Osteocyte (in vitro differentiated cells): ENCODE measurements at places on chromosomes 2 and 18. TPM values are rescaled to one million over a fixed set of nuclear protein-coding genes. Genes with fewer than 3 reads are reported as not detected.

Gene FLACC1
- 1.6 and 2.1 TPM in 2 replicates for total RNA-seq

Gene FAM98A
- total RNA-seq, result 58.6 and 66.8 TPM in 2 replicates

Gene IL1RL2
- total RNA-seq, result 0.21 TPM in 1 of 2 replicates, not detected in the other

Gene GRB14
- 0.83 and 2.5 TPM in 2 replicates for total RNA-seq

Gene CPO
- not detected in 2 replicates for total RNA-seq

Gene DCC
- total RNA-seq, result 0.24 and 0.39 TPM in 2 replicates

Gene SPHKAP
- not detected in 2 replicates for total RNA-seq

- no peak overlapping the region for H3K27ac ChIP-seq
- no peaks in the 10 kb centered on the region for H3K36me3 ChIP-seq
- H3K4me1 ChIP-seq, result no peaks in the 10 kb centered on the region
- no peak overlapping the region for H3K4me3 ChIP-seq
Measured at GRCh38 chr2:119407430-119408220, 24.0 kb upstream of the TMEM37 start.

DNA sequence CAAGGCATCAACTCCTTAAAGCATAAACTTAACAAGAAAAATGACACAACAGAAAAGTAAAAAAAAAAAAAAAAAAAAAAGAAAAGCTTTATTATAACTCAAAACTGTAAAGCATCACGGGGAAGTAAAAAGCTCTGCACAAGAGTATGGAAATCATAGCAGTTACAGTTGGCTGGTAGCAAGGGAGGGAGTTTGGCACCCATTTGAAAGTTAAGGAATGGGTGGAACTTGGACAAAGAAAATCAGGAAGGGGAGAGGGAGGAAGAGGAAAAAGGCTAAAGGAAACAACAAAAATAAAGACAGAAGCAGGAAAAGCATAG lies 8.6 kb downstream of the KLF7 start:
- peaks cover 92% of the 10 kb centered on the region for H3K4me1 ChIP-seq
- no peak for DNase-seq
- no peak overlapping the region for H3K27ac ChIP-seq
- H3K27me3 ChIP-seq, result no peaks in the 10 kb centered on the region

- H3K36me3 ChIP-seq, result no peaks in the 10 kb centered on the region
- H3K27ac ChIP-seq, result no peak overlapping the region
- DNase-seq, result no peak
- no peak overlapping the region for H3K4me3 ChIP-seq
- H3K27me3 ChIP-seq, result peaks cover 42% of the 10 kb centered on the region
- H3K4me1 ChIP-seq, result no peaks in the 10 kb centered on the region
Measured at GRCh38 chr2:161250864-161251436, 57.3 kb upstream of the PSMD14 start.

DNA sequence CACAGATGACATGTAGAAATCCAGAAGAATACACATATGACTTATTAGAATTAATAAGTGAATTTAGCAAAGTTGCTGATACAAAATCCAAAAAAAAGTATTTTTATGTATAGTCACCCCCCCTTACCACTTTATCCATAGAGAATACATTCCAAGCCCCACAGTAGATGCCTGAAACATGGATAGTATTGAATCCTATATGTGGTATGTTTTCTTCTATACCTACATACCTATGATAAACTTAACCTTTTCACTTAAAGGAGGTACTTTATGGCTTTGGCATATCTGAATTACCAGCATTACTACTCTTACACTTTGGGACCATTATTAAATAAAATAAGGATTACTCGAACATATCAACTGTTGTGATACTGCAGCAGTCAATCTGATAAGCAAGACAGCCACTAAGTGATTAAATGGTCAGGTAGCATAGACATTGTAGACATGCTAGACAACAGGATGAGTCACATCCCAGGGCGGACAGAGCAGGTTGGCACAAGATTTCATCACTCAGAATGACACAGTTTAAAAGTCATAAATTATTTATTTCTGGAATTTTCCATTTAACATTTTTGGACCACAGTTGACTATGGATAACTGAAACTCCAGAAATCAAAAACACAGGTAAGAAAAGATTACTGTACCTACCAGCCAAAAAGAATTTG lies 208.2 kb upstream of the CHAC2 start:
- DNase-seq, result no peak
- H3K36me3 ChIP-seq, result no peaks in the 10 kb centered on the region
- no peaks in the 10 kb centered on the region for H3K4me1 ChIP-seq
- H3K4me3 ChIP-seq, result no peak overlapping the region

DNA sequence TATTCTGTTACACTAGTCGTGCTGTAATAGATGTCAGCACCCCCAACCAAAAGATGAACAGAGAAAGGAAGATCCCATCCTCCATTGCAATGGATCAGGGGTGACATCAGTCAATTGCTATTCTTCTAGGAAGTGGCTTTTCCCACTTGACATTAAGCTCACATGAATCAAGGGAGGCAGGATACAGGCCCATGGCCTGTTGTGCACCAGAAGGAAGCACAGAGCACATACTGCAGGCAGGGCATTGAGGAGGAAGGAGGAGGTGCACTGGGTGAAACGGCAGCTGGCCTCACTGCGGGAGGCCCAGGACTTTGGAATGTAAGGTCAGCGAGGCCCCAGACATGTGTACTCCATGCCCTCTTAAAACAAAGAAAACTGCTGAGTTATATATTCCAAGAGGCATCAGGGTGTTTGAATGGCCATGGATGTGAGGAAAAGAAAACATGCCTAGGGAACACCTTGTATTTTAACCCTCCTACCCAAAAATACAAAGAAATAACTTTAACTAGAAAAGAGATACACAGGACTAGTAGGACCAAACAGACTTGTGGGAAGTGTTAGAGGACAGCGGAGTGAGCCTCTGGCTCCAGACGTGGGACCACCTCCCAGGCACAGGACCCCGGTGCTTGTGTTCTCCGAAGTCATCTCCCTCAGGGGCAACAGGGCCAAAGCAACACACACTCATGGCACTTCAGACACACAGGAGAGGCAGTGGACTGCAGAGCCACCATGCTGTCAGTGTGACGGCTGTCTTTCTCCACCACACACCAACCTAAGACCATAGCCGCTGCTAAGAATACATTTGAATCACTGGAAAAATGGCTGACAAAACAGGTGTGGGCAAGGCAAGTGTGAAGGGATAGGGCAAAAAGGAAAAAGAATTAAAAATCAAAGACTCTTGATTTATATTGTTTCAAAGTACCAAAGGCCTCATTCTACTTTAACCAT lies 51.4 kb upstream of the RIOK3 start:
- no peak for DNase-seq
- peak overlapping the region; percentile 82 for H3K27ac ChIP-seq
- peaks cover 44% of the 10 kb centered on the region for H3K4me1 ChIP-seq
- H3K36me3 ChIP-seq, result peaks cover 6% of the 10 kb centered on the region

DNA sequence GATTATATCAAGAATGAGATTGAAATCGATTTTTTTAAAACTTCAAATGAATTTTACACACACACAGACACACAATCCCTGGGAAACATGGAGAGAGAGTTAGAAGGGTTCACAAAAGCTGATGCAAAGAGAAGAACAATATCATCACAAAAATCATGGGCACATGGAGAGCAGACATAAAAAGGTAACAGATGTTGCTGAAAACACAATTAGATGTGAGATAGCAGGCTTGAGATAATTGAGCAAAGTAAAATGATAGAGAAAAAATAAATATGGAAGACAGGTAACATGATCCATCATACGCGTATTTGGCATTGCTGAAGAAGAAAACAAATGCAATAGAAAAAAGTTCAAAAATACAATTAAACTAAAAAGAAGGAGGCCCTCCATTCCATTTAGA lies 11.6 kb upstream of the B4GALT6 start:
- peaks cover 1% of the 10 kb centered on the region for H3K36me3 ChIP-seq
- no peak overlapping the region for H3K4me3 ChIP-seq
- no peak for DNase-seq
- no peaks in the 10 kb centered on the region for H3K4me1 ChIP-seq
- no peak overlapping the region for H3K27ac ChIP-seq
- peaks cover 19% of the 10 kb centered on the region for H3K27me3 ChIP-seq

DNA sequence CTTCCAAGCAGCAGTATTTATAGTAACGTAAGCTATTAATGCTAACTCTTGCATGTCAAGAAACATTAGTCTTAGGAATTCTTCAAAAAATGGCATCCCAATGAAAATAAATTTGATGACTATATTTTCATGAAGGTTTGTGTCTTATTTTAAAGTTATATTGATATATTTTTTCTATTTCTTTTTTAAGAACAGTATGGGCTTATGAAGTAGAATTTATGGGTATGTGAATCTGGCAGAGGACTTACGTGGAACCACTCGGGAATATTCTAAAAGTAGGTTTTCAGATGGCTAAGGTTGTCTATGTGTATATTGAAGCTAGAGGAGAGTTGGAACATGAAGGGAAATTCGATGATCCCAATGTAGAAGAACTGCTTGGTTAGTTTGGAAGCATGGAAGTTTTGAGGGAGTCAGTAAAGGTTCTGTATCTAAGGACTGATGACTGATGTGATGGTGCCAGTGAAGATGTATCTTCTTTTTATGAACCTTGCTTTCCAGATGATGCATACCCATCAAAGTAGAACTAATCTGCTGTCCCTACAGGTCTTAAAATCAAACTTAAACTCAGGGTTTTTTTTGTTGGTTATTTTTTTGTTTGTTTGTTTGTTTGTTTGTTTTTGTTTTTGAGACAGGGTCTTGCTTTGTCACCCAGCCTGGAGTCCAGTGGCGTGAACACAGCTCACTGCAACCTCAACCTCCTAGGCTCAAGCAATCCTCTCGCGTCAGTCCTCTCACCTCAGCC lies 39.5 kb downstream of the DDX1 start:
- peaks cover 68% of the 10 kb centered on the region for H3K36me3 ChIP-seq
- DNase-seq, result no peak
- peaks cover 16% of the 10 kb centered on the region for H3K4me1 ChIP-seq
- no peak overlapping the region for H3K4me3 ChIP-seq

DNA sequence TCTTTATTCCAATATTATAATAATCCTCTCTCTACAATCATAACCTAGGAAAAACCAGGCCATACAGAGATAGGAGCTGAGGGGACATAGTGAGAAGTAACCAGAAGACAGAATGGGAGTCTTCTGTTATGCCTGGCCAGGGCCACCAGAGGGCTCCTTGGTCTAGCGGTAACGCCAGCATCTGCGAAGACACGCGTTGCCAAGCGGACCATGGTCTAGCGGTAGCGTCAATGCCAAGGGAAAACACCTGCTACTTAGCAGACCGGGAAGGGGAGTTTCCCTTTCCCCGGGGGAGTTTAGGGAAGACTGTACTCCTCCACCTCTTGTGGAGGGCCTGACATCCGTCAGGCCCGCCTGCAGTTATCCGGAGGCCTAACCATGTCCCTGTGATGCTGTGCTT lies 36.6 kb downstream of the ARL6IP6 start:
- no peak for DNase-seq
- H3K36me3 ChIP-seq, result peaks cover 41% of the 10 kb centered on the region
- no peaks in the 10 kb centered on the region for H3K4me1 ChIP-seq
- no peaks in the 10 kb centered on the region for H3K27me3 ChIP-seq
- no peak overlapping the region for H3K27ac ChIP-seq

GRCh38 chr18:62407660-62408059 lies 82.5 kb downstream of the TNFRSF11A start:
- no peak for DNase-seq
- no peaks in the 10 kb centered on the region for H3K4me1 ChIP-seq
- H3K4me3 ChIP-seq, result no peak overlapping the region
- H3K27me3 ChIP-seq, result peaks cover 11% of the 10 kb centered on the region

DNA sequence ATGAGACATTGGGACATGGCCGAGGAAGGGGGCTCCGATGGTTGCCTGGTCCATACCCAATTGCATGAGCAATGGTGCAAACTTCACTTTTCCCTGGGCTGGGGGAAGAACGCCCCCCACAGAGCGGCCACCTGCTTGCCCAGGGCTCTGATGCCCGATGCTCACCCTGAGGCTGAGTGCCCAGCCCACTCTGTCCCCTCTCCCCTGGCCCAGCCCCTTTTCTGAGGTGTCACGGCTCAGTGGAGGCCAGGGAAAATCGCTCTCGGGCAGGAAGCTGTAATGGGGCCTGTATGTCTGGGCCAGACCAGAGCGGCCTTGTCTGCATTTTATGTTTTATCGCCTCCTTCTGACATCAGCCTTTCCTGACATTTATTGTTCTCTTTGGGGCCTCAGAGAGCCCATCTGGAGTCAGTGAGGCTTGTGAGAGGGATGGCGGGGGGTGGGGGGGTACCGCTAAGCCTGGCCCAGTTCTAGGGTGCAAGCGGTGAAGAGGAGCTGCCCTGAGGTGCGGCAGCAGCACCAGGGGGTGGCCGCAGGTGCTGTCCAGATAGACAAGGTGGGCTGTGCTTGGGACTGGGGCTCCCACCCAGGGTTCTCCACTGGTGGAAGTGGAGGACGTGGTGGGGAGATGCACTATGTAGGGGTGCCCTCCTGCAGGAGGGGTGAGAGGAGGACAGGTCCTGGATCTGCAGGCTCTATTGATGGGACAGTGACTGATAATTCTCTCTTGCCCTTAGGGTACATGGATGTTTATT lies 46.2 kb downstream of the INHBB start:
- H3K36me3 ChIP-seq, result no peaks in the 10 kb centered on the region
- DNase-seq, result peak; percentile 76
- peaks cover 1% of the 10 kb centered on the region for H3K4me1 ChIP-seq
- peaks cover 18% of the 10 kb centered on the region for H3K27me3 ChIP-seq
- no peak overlapping the region for H3K27ac ChIP-seq
